ENCODE measurements at places on chromosomes 7 and 10. TPM values are rescaled to one million over a fixed set of nuclear protein-coding genes. Genes with fewer than 3 reads are reported as not detected.
A peak's percentile ranks its signal among the peaks of the same experiment; 100 is the strongest.

DNA sequence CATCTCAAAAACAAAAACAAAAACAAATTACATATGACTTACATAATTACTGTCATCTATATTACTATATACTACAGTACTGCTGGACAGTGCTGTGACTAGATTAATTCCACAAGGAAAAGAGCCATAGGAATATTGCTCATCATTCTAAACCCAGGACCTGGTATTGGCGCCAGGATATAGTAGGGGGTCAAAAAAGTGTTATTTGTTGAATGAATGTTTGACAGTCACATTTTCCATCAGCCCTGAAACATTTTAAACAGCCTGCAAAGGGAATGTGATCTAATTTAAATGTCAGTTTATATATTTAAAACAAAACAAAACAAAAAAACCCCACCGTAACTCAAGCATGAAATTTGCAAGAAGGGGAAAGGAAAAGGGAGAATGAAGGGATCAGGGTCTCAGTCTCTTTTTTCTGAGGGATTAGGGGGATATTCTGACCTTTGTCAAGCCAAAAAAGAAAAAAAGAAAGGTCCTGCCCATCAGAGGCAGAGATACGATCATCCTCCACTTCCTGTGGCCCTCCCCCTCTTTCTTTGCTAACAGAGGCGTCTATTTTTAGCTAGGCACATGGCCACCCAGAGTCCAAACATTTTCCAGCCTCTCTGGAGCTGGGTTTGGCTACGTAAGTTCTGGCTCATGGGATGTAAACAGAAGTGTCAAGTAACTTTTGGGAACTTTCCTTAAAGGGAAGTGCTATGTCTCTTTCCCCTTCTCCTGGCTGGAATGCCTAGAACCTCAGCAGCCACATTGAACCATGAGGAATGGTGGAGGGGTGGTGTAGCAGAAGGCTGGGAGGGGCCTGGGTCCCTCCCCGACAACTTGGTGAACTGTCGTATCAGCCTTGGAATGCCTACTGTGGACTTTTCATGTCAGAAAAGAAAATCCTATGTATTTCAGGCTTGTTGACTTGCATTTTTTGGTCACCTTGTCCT lies 44.6 kb upstream of the DLG5 start:
- DNase-seq: peak; percentile 85

The DKK1 gene
- 3.7 TPM for total RNA-seq

DNA sequence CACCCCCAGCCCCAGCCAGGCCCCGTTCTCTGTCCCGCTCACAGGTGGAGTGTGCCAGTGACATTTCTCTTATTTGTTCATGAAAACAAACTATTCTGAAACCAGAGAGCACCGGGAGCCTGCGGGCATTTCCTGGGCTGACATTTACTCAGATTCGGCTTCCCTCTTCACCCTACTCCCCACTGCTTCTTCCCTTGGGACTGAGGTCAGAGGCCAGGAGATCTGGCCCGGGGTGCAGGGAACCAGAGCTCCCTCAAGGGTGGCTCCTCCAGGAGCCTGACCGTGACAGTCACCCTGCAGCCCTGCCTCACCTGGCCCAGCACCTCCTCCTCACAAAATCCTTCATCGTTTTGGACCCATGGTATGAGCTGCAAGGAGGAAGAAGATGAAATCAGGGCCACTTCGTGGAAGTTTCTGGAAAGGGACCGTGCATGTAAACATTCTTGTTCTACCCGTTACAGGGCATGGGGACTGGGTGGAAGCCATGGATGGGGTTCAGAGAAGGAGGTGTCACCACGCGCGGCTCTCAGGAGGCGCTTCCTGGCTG lies 12.2 kb downstream of the BHLHA15 start:
- no peak for DNase-seq

DNA sequence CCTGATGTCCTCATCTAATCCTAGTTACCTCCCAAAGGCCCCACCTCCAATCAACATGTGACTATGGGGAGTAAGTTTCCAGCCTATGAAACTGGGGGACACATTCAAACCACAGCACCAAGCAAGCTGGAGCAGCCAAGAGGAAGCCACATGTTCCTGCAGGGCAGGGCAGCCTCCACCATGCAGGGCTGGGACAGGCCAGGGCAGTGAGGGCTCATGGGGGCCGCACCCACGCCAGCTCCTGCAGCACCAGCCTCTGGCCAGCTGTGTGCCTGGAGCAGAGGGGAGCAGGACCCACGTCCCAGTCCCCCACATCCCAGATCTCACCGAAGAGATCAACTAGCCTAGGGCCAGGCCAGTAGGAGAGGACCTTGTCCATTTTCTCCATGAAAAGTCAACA lies 85.9 kb upstream of the INSIG1 start:
- no peak for DNase-seq

The ANKRD61 gene
- not detected for total RNA-seq

DNA sequence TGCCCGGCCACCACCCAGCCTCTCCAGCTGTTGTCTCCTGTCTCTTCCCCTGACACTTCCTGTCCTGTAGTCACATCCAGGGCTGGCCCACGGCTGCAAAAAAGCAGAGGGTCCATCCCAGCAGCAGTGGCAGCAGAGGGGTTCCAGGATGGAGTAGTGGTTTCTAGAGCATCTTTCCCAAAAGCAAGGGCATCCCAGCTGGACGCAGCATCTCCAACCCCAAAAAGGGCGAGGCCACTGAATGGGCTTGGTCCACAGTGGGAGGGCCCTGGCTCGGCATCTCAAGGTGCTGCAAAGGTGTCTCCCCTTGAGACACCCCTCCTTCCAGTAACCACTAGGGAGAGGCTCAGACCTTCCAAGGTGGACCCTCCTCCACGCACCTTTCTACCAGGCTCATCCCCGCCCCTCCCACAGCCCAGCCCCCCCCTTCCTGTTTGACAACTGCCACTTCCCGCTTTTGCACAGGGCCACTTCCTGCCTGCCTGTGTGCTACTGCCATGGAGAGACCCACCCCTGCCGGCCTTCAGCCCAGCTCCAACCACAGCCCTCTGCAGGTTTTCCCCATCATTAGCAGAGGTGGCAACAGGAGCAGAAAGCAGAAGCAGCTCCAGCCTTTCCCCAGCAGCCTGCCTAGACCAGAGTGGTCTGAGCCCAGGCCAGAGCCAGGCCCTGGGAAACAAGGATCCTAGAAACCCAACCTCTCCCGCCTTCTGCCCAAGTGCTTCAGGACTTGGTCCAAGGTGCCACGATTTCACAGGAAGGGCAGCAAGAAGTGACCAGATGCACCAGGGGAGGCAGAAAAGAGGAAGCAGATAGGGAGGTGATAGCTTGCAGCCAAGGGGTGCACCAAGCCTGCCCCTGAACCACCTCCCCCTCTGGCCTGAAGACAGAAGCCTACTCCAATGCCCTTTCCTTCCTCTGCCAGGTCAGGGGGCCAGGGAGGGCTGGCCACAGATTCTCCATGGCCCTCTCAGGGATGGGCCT lies 8.6 kb downstream of the CAMK2G start:
- DNase-seq: no peak

- DNase-seq: no peak
Observed at GRCh38 chr7:27154901-27155815, 1.3 kb downstream of the HOXA7 start.

Measured in right atrium auricular region (tissue), 2 donors.